ENCODE measurements at places on chromosomes 2 and 18.

DNA sequence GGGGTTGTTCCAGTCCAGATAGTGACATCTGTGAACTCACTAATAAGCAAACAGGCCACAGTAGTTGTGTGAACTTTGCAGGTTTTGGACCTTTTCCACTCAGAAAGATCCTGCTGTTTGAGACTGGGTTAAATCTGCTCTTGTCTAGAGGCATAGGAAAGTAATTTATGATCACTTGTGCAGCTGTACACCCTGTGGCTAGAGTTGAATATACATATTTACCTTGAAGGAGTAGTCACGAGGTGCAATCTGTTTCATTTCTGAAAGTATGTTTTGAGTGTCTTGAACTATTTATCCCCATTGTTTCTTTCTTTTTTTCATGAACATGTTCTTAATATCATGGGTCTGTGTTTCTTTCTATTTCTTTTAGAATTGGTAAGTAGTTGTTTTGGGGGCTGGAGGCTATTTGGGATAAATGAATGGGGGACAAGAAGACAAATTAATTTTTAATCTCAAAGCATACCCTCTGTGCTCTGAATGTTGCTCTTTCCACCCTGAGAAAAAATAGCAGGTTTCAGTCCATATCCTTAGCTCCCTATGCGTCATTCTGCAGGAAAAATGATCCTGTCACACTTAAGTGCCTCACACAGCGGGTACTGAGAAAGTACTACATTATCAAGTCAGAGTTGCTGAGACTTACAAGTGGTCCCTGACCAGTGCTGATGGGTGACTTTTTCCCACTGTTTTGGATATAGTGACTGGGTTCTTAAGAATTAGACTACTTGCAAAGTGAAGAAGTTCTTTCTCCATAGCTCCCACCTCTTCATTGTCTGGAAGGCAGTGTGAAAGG, 28.2 kb downstream of the DCC start:
- DNase-seq = no peak

GRCh38 chr2:139078376-139078775, 298.2 kb upstream of the NXPH2 start:
- no peak for DNase-seq

- DNase-seq = no peak
Measured at GRCh38 chr2:88751768-88752167, 60.3 kb downstream of the RPIA start.

GRCh38 chr2:3326871-3327270, 50.7 kb downstream of the EIPR1 start:
- DNase-seq = no peak

- no peak for DNase-seq
Measured at GRCh38 chr2:235706506-235706905, 212.7 kb downstream of the AGAP1 start.

DNA sequence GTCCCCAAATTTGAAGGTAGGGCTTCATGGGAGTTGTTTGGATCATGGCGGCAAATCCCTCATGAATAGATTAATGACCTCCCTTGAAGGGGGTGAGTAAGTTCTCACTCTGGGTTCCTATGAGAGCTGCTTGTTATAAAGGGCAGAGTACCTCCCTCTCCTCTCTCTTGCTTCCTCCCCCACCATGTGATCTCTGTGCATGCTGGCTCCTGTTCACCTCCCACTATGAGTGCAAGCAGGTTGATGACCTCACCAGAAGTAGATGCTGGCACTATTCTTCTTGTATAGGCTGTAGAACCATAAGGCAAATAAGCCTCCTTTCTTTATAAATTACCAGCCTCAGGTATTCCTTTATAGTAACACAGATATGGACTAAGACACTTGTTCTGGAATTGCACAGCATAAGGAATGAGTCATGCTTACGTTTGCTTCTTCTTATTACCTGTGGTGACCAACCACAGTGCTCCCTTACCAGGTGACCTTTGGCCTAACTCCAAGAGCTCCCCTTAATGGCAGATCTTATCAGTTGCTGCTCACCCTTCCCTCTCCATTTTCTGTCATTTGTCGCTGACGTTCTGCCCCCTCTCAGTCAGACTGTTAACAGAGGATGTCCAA, 559.5 kb upstream of the GCFC2 start:
- DNase-seq = no peak

- DNase-seq = no peak
Measured at GRCh38 chr18:61093965-61094364, 239.3 kb upstream of the CDH20 start.

DNA sequence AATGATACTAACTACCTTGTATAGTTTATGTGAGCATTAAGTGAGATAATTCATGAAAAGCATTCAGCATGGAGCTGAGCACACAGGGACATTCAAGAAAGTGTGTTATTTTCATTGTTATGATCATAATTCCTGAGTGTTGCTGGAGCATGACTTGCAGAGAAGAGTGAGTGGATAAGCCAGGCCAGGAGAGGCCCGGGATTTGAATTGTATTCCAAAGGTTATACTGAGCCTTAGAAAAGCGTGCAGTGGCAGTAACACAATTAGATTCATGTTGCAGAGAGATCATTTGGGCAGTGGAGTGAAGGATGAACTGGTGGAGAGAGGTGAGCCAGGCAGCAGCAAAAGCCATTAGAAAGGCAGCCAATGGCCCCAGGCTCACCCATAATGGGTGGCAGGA, 142.9 kb upstream of the SH3BP4 start:
- no peak for DNase-seq

DNA sequence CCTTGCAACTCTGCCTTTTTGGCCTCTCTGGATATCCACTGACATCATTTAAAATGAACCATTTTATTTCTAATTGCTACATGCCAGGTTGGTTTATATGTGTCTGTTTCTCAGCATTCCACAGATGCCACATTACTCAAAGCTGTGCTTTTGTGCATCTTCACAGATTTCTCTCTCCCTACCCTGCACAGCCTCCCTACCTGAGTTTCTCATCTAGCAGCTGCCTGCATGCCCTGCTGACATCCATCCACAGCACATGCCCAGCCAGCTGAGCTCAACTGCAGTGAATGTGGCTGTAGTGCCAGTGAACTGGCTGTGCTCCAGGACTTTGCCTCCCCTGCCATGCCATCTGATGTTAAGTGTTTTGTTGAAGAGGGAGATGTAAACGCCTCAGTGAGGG, 44.5 kb downstream of the PKP4 start:
- no peak for DNase-seq

DNA sequence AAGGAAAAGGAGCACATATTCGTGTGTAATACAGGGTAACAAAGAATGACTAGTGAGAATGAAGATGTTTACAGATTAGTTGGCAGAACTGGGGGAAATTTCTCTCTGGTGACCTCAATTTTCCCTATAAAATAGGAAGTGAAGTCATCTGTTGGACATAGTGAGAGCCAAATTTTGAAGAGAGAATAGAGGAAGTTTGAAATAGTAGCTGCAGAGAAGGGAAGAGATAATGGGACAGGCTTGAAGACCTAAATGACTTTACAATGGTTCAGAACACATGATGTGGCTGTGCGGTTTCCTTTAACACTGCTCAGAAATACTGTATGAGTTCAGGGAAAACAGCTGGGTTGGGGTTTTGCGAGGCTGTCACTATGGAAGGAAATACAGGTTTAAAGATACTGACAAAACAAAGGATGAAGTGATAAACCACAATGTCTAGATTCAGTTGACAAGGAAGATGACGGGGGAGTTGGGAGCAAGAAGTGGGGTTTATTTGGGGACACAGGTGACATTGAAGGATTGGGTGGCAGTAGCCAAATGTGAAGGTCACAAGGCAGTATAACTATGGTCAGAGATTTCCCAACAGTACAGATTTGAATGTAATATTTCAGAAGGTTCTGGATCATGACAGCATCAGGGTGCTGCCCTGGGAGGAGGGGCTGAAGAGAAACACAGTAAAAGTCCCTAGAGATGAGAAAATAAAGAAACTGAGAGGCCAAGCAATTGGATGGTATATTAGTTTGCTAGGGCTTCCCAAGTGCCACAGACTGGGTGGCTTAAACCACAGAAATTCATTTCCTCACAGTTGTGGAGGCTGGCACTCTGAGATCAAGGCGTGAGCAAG, 82.6 kb upstream of the TANK start:
- DNase-seq = peak; percentile 95

DNA sequence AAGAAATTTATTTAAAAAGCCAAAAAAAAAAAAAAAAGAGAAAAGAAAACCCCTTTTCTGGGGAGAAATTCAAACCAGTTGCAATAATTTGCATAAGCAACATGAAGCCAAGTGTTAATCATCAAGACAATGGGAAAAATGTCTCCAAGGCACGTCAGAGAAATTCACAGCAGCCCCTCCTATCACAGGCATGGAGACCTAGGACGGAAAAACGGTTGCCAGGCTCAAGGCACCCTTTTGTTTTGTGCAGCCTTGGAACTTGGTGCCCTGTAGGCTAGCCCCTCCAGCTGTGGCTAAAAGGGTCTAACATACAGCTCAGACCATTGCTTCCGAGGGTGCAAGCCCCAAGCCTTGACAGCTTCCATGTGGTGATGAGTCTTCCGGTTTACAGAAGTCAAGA, 509.2 kb upstream of the SOX11 start:
- DNase-seq = no peak

DNA sequence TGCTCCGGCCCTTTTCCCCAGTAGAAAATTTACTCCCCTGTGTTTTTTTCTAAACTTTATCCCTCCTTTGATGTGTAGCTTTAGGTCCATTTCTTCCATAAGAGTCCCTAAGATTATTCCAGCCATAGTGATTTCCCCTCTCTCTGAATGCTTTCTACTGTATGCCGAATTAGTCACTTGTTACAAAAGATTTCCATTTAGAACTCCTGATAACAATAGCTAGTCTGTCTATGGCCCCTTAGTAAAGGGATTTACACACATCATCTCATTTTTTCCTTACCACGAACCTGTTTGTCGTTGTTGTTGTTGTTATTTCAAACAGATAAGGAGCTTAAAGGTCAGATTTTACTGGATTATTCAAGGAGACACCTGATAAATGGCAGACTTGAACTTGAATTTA, 256.1 kb downstream of the PAX3 start:
- no peak for DNase-seq

DNA sequence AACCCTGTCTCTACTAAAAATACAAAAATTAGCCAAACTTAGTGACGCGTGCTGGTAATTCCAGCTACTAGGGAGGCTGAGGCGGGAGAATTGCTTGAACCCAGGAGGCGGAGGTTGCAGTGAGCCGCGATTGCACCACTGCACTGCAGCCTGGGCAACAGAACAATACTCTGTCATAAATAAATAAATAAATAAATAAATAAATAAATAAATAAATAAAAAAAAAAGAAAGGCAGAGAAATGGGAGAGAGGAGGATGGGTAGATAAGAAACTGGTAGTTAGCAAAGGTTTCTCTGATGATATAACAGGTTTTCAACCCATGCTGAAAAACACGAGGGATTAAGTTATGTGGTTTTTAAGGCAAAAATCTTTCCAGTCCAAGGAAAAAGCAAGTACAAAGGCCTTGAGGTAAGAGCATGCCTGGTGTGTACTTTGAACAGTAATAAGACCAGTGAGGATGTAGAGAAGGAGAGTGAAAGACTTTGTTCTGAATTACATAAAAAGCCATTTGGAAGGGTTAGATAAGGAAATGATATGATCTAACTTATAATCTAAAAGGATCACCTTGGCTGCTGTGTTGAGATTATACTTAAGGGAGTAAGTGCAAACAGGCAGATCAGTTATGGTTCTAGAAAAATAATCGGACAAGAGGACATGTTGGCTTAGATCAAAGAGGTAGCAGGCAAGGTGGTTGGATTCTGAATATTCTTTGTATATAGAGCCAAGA, 159.3 kb downstream of the PTH2R start:
- no peak for DNase-seq

GRCh38 chr18:78776706-78777285, 202.8 kb upstream of the SALL3 start:
- DNase-seq = no peak

GRCh38 chr2:222338374-222338773, 39.6 kb upstream of the PAX3 start:
- DNase-seq = no peak

DNA sequence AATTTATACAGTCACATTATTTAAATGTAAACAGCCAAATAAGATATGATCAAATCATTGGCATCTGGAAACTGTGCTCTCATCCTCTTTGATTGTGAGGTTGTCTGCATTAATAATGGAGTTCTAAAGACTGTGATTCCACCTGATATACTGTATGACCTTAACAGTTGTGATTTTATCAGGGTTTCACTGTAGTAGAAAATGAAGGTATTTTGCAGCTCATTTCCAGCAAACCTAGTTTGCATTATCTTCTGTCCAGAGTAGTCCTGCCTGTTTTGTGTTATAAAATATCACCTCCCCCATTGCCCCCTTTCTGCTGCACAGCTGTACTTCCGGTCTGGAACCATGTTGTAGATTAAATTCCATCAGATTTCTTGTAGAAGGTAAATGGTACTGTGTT, 731.6 kb upstream of the FANCL start:
- no peak for DNase-seq

DNA sequence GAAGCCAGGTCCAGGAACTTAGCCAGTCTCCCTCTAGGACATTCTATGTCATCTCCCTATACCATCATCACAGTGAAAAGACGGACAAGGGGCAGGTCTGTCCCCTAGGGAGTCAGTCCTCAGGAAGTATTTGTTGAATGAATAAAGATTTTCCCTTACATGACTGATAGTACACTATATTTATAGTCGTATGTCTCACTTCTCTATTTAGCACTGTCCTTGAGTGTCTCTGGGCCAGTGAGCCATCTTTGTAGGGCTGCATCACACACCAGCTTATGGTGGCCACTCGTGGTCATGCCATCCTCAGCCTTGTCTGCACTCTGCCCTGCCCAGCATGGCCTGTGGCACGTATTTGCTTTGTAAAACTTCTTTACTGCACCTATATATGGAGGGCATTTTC, 25.8 kb downstream of the PTPN18 start:
- DNase-seq = no peak

DNA sequence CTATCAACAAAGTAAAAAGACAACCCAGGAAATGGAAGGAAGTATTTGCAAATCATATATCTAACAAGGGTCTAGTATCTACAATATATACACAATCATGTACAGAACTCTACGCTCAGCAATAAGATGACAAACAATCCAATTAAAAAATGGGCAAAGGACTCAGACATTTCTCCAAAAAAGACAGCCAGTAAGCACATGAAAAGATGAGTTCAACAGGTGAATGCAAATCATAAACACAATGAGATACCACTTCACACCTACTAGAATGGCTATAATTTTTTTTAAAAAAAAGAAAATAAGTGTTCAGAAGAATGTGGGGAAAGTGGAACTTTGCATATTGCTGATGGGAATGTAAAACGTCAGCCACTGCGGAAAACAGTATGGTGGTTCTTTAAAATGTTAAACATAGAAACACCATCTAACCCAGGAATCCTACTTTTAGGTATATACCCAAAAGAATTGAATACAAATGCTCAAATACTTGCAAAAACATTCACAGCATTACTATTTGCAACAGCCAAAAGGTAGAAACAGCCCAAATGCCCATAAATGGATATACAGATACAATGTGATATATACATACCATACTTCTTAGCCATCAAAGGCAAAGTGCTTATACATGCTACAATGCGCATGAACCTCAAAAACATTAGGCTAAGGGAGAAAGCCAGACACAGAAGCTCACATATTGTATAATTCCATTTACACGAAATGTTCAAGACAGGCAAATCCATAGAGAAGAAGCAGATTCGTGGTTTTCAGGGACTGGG, 121.2 kb downstream of the CABYR start:
- DNase-seq = no peak

All from fibroblast of pulmonary artery (primary cell).